ENCODE measurements at places on chromosomes 4 and X.

DNA sequence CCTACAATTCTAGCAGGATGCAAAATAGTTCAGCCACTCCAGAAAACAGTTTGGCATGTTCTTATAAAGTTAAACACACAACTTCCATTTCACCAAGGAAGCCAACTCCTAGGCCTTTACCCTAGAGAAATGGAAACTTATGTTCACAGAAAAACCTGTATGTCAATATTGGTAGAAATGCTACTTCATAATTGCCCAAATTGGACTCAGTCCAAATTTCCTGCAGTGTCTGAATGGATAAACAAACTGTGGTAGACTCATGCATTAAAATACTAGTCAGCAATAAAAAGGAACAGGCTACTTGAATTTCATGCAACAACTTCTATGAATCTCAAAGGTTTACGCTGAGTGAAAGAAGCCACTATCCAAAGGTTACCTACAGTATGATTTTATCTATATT is 1738.8 kb upstream of the IGFBP7 start:
- no peak for DNase-seq

GRCh38 chrX:96776966-96777365 is 92.3 kb downstream of the DIAPH2 start:
- no peak for DNase-seq

GRCh38 chr4:102759831-102760644 is 730 bp downstream of the MANBA start:
- no peak for DNase-seq

DNA sequence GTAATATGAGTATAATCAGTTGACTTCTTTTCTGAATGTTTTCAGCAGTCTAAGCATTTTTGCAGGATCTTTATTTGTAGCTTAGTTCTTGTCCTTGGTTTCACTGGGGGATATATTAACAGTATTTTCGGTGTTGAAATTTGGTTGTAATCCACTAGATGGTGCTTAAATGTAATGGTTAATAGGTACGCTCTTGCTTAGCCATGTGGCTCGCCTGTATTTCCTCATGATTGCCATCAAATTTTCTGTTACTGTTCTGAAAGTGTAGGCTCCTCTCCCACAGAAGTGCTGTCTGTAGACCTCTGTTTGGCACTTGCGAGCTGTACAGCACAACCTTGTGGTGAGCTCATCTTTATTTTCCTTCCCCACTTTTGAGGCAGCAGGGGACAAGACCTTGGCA is 3.9 kb upstream of the FAAH2 start:
- DNase-seq = no peak

DNA sequence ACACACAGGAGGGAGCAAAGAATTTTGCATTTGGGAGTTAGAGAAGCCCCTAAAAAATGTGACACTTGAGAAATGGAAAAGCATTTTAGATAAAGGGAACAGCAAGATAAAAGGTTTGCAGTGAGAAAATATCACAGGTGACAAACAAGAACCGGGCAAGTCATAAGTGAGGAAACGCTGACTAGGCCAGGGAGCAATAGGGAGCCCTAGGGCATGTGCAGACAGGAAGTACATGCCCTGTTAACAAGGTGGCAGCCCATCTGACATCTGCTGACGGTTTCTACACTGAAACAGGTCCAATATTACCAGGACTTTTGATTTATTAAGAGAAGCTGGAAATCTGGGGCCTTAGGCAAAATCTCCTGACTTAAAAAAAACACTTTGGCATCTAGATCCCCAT is 4.0 kb upstream of the IL13RA1 start:
- DNase-seq = no peak

GRCh38 chr4:185598846-185599552 is 63.7 kb upstream of the PDLIM3 start:
- DNase-seq = no peak

GRCh38 chr4:139735381-139736273 is 70.0 kb downstream of the MGST2 start:
- DNase-seq = no peak

DNA sequence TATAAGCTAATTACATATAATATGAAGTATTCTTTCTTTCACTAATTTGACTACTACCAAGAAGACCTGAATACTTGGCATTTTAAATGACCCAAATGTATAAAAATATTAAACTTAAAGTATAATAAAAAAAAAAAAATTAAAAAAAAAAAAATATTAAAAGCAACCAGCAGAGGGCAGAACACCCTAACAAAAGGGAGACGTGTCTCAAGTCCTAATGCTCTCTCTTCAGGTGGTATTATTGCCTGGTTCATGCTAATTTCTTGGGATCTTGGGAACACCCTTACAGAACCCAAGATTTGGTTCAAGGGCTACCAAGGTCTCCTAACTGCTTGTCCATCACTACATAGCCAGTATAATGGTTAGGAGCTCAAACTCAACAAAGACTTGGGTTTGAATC is 754.8 kb downstream of the RAB28 start:
- no peak for DNase-seq

DNA sequence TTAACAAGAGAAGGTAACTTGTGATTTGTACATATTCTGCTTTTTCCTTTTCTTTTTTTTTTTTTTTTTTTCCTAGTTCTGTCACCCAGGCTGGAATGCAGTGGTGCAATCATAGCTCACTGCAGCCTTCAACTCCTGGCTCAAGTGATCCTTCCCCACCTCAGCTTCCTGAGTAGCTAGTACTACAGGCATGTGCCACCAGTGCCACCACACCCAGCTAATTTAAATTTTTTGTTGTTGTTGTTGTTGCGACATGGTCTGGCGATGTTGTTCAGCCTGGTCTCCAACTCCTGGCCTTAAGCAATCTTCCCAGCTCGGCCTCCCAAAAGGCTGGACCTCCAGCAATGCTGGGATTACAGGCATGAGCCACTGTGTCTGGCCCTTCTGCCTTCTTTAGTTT is 1.5 kb upstream of the TACR3 start:
- no peak for DNase-seq

DNA sequence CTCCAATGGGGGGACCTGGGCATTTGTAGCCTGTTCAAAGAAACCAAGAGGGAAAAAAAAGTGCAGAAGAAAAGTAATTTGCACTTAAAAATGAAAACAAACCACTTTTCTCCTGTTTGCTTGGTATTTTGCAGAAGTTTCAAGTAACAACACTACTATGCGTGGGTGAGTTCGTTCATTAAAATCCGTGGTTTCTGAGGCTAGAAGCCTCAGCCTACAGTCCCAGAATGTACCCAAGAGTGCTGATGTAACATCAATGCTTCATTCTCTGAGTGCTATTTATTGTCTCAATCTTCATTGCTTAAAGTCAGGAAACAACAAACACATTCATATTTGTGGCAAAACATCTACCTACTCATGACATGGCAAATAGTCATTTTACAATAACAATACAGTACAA is 29.2 kb downstream of the LGI2 start:
- no peak for DNase-seq

DNA sequence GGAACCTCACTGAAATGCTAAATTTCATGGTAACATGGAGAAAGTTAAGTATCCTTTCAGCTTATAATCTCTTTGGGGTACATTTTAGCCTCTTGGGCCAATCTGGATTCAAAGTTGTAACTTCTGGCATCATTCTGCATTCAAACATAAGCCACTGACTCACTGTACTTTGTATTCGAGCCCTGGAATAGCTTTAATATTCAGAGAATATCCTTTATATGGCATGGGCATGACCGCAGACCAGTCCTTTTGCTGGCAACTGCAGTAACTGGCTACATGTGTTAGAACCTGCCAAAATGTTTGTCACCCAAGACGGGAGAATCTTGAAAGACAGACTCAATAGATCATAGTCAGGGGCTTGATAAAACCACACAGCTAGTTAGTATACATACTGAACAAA is 3.3 kb downstream of the GASK1B start:
- no peak for DNase-seq

GRCh38 chr4:70759627-70760026 is 37.9 kb downstream of the RUFY3 start:
- no peak for DNase-seq

- DNase-seq = no peak
Measured at GRCh38 chr4:188942606-188943005, 803.4 kb downstream of the TRIML1 start.

DNA sequence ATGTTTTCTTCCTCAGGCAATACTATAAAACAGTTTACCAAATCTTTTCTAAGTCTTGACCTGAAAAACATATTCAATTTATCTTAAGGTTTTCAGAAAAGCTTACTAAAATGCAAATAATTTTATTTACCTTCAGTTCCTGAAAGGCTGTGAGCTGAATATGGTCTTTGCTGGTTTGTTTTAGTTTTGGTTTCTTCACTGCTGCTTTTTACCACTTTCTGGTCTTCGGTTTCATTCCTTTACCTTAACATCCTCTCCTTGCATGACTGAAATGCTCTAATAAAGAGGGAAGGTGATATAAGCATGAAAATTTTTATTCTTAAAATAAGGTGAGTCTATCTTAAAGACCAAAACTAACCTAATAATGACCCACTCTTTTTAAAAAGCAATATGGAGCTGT is 97.1 kb upstream of the NRK start:
- DNase-seq = no peak

DNA sequence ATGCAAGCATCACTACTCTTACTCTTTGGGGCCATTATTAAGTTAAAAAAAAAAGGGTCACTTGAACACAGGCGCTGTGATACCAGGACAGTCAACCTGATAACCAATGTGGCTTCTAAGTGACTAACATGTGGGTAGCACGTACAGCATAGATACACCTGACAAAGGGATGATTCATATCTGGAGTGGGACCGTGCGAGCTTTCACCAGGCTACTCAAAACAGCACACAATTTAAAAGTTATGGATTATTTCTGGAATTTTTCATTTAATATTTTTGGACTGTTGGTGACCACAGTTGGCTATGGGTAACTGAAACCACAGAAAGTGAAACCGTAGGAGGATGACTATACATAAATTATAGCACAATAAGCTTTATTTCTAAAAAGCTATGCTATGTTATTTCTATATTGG is 113.8 kb upstream of the STIM2 start:
- peak; percentile 43 for DNase-seq

DNA sequence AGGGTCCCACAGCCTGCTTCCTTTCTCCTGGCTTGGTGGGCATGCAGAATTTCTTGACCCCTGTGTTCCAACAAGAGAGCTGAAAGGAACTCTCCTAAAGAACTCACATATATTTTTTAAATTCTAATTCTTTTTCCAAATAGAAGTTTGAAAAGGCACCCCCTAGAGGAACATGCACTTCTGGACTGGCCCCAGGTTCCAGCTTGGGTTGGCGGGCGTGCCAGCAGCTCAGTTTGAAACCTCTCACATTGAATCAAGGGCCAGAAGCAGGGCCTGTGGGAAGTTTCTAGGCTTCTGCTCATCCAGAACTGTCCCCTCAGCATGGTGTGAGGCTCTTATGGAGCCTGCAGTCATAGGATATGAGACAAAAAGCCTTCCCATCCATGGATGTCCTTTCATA is 132.6 kb downstream of the ATG4A start:
- no peak for DNase-seq

DNA sequence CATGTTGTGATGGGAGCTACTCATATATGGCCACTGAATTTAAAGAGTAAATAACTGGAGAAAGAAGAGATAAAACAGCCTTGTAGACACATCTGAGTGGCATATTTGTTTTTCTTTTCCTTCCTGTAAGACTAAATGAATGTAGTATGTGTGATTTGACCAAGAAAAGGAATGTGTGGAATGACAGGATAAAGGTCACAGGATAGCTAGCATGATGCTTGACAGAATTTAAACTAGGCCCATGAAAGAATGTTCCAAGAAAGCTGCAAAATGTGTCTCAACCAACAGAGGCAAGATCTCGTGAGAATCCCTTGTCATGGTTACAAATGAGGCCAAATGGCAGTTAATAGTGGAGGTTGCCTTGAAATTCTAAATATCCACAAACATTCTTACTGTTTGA is 137.0 kb downstream of the KCNIP4 start:
- DNase-seq = no peak

GRCh38 chr4:69773484-69773883 is 13.1 kb upstream of the SULT1B1 start:
- no peak for DNase-seq

- DNase-seq = no peak
Measured at GRCh38 chr4:70681704-70682103, 6.6 kb upstream of the UTP3 start.

- no peak for DNase-seq
Measured at GRCh38 chr4:113745711-113746110, 15.8 kb downstream of the CAMK2D start.

- no peak for DNase-seq
Measured at GRCh38 chr4:5899881-5900280, 7.0 kb upstream of the CRMP1 start.

- DNase-seq = no peak
Measured at GRCh38 chr4:76977736-76978350, 28.3 kb downstream of the SEPTIN11 start.

- no peak for DNase-seq
Measured at GRCh38 chrX:105723966-105724735, 98.2 kb upstream of the NRK start.

- DNase-seq = no peak
Measured at GRCh38 chrX:38347136-38347535, 5.3 kb upstream of the OTC start.

- no peak for DNase-seq
Measured at GRCh38 chrX:64570204-64570603, 175.0 kb upstream of the MTMR8 start.

- DNase-seq = no peak
Measured at GRCh38 chrX:24282381-24283126, 31.3 kb downstream of the SUPT20HL2 start.

GRCh38 chr4:2249526-2250356 is 7.8 kb upstream of the HAUS3 start:
- DNase-seq = no peak

- DNase-seq = no peak
Measured at GRCh38 chrX:19886375-19886774, 1.0 kb downstream of the SH3KBP1 start.

GRCh38 chr4:108227923-108228322 is 59.2 kb upstream of the LEF1 start:
- no peak for DNase-seq

DNA sequence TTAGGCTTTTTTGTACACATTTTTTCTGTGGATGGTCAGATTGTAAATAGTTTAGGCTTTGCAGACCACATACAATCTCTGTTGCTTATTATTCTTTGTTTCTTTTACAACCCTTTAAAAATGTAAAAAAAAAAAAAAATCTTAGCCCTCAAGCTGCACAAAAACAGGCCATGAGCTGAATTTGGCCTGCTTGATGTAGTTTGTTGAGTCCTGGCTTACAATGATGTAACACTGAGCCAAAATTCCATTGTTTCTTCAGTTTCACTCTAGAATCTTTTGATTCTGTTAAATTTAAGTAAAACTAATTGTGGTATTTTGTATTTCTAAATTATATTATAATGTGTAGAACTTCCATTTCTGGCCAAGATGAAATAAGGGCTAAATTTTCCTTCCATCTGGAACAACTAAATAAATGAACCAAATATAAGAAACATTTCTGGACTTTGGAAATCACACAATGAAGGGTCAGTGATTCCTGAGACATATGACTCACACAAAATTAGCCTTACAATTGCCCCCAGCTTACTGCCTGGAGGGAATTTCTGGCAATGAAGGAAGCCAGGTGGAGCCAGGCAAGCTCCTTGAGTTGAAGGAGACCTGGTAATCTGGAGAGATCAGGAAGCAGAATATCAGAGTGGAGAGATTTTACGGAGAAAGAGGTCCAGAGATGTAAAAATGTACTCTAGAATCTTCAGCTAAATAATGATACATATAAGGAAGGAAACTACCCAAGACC is 29.8 kb downstream of the IQCM start:
- DNase-seq = no peak
